ENCODE measurements at places on chromosomes 7 and 10.

- DNase-seq = no peak
Measured at GRCh38 chr7:34596887-34597286, 61.1 kb upstream of the NPSR1 start.

GRCh38 chr7:70474639-70475234, 657.2 kb upstream of the GALNT17 start:
- DNase-seq = no peak

DNA sequence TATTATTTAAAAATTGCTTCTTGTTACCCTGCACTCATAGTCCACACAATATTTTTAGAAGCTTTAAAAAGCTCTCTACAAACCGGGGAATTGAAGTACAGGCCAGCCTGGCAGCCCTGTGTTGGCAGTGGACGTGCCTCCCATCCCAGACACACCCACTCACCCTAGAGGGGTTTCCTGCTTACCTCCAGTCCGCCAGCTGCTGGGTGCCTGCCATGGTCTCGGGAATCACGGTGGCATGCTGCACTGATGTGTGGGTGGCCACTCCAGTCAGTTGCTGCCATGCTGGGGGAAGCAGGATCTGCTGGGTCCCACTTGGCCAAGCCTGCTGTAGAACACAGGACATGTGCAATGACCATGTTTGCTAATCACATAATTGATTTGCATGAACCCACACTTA, 80.4 kb downstream of the CLEC2L start:
- no peak for DNase-seq

- DNase-seq = no peak
Measured at GRCh38 chr10:117131376-117132327, 6.4 kb downstream of the VAX1 start.

DNA sequence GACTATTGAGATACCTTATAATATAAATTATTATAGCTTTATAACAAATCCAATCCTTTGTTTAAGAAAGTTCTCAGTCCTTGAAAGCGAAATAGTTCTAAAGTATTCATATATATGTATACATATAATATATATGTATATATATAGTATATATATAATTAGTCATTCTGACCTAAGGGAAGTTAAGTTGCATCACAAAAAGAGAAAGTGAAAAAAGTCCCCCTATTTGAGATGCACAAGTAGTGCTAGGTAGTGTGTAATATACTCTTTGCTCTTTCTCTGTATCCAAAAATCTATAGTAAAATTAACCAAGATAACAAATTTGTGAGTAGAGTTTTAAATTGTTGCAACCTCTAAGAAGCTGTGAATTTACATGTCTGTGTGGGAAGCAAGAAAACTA, 13.3 kb upstream of the IFIT1B start:
- no peak for DNase-seq

- no peak for DNase-seq
Measured at GRCh38 chr10:34906067-34906965, 91.2 kb upstream of the PARD3 start.

GRCh38 chr10:88313878-88314277, 269.2 kb downstream of the RNLS start:
- DNase-seq = no peak

DNA sequence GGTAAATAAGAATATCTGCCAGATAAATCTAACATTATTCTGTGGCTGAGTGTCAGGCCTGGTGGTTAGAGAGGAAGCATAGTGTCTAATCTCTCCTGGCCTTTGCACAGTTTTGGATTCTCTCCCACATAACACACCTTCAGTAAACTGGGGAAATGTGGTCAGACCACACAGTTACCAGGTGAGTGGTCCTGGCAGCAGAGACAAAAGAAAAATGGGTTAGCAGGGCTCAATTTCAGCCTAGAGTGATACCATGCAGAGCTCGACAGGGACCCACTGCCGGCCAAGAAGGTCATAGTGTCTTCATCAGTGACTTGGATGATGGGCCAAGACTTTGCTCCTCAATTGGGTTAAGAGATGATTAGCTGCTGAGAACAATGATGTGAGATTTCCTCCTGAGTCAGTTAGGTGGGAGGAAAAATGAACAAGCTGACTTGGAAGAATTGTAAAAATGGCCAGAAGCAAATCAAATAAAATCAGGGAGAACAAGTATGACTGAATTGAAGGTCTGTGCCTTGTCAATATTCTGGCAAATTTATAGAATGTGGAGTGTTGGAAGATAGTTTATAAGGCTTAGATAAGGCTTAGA, 69.2 kb upstream of the EFCAB10 start:
- no peak for DNase-seq

- DNase-seq = no peak
Measured at GRCh38 chr10:56349611-56350010, 11.4 kb downstream of the ZWINT start.

GRCh38 chr10:33152146-33152545, 182.3 kb downstream of the NRP1 start:
- DNase-seq = no peak

- no peak for DNase-seq
Measured at GRCh38 chr7:124073310-124073645, 40.4 kb upstream of the TMEM229A start.

DNA sequence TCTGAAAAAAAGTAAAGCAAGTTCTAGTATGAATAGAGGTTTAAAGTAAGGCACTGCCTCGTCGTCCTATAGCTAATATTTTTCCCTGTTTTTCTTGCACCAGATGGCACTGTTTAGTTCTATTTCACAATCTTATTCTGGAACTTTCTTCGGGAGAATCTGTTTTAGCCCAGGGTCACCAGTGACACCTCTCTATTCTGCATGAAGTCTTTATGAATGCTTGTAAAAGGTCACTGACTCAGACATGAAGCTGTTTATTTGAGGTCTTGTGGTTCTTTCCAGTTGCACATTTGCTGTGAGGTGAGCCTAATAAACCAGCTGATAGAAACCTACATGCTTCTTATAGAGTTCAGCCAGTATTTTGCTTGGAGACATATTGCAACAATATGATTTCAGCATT, 444.3 kb downstream of the AUTS2 start:
- DNase-seq = no peak

- DNase-seq = no peak
Measured at GRCh38 chr7:144830024-144830785, 5.6 kb downstream of the TPK1 start.

DNA sequence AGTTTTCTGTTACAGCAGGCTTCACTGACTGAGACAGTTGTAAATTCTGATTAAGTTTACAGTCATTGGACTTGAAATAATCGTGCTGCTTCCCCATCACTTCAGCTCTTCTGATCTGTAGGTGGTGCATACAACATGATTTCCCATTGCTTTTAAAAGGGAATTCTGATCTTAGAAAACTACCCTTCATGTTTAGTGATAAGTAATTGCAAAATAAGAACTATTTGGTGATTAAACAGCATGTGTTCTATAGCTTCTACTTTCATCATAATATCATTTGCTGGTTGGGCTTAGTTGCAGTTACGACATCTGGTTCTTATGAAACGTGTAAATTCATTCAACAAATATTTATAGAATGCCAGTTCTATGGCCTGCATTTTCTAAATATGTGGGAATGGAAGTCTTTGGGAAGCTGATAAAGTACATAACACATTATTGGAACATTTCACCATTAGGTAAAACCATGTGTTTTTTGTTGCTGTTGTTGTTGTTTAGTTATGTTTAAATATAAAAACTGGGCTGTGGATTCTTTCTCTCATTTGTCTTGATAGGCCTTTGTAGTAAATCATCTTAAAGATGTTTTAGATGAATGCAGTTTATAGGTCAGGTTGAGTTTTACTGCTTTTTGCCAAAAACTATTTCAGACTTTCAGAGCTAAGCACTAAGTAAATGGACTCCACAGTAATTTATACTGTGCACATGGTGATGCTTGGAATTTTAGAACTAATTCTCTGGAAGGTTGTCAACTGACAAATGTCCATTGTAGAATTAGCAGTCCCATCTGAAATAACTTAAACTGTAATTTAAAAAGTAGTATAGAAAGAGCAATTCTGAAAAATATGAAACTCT, 13.1 kb downstream of the GNAI1 start:
- DNase-seq = no peak

- no peak for DNase-seq
Measured at GRCh38 chr10:91924212-91925021, 847 bp downstream of the BTAF1 start.

DNA sequence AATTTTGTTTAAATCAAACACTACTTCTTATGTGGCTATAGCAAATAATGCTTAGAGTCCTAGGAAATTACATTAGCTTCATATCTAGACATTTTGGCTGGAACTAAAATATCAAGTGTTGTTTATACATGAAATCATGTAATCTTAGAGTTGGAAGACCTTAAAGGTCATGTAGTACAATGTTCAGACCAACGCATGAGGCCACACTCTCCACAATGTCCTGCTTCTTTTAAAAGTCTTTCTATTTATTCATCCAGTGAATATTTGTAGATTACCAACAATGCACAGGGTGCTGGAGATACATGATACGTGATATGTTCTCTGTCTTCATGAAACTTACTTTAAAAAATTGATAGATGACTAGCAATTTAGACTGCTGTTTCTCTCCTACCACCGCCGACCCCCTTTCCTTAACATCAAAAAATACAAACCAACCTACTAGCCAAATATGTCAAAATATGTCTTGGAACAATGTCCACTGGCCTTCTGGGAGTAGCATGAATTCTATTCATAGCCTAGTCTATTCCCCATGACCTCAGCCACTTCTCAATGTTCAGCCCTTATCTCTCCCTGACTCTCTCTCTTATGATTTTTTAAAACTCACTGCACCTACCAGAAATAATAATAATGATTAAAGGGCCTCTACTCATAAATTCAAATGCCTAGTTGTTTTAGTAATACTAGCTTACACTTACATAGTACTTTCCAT, 59.5 kb upstream of the CAV2 start:
- no peak for DNase-seq

All from activated naive CD4-positive, alpha-beta T cell treated with anti-CD3 and anti-CD28 coated beads, Interleukin-2, amount 50 U/mL, for 16 hours (primary cell).